ENCODE measurements at places on chromosomes 6 and 20.

DNA sequence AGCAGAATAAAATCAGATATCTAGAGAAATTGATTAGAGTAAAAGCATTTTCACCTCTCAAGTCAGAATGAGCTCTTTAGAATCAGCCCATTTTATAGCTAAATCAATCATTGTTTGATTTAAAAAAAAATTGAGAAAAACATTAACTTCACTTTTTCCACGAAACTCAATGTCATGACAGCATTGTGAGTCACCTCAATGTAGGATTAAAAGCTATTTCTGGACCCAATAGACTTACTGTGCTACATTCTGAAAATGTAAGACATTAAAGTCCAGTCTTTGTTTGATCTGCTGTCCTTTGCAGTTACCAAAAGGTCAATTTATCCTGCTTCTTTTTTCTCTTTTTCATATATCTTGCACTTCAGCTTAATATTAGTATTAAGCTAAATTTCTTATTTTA, 519.4 kb upstream of the ZNF337 start:
- DNase-seq, result no peak

- DNase-seq, result no peak
Measured at GRCh38 chr6:152301021-152301764, 336.0 kb downstream of the SYNE1 start.

DNA sequence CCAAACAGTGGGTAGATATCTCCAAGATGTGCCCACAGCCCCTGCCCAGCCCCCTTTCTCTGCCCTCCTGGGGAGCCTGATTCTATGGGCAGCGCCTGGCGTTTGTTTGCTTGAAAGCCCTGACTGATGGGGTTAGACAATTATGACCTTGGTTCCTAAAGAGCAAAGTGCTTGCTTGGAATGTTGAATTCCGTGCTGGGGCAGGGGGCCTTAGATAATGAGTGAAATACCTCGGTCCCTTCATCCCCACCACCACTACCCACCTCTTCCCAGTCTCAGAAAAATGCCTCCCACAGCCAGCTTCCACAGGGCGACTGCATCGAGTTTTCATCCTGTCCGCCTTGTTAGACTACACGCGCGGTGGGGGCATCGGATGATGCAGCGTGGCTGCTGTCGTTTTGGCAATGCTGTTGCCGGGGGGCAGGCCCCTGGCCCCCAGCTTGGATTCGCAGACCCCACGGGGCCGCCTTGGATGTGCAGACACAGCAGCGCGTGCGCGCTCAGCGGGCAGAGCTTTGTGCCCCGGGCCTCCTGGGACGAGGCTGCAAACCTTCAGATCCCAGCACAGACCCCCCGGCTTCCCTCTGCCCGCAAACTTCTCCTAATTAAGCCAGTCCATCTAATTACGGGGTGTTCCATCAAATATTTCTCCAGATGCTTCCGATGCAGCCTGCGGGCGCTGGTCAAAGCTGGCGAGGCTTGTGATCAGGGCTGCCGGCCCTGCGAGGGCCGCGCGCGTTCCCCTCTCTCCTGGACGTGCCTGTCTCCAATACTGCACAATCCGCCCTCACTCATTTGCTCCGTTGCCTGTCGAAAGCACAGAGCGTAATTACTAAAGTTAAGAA, 86.1 kb downstream of the LINC00237 start:
- no peak for DNase-seq

- no peak for DNase-seq
Measured at GRCh38 chr6:114049367-114049966, 78.5 kb upstream of the HDAC2 start.

All from stimulated activated CD8-positive, alpha-beta memory T cell treated with anti-CD3 and anti-CD28 coated beads, Interleukin-4, amount 100 ng/mL, for 4 hours (primary cell).